Glutamatergic neuron (in vitro differentiated cells): ENCODE measurements at places on chromosomes 7 and 10.

DNA sequence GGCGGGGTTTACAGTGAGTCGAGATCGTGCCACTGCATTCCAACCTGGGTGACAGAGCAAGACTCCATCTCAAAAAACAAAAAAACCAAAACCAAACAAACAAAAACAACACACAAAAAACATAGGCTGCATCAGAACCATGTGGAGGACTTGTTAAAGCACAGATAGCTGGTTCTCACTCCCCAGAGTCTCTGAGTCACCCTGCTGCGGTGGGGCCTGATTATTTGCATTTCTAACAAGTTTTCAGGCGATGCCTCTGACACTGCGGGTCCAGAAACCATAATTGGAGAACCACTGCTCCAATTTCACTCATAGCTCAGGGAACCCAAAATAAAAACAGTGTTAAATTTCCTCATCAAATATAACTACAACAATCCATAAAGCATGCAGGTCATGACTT, 816.7 kb downstream of the MAGI2 start:
- DNase-seq = no peak

DNA sequence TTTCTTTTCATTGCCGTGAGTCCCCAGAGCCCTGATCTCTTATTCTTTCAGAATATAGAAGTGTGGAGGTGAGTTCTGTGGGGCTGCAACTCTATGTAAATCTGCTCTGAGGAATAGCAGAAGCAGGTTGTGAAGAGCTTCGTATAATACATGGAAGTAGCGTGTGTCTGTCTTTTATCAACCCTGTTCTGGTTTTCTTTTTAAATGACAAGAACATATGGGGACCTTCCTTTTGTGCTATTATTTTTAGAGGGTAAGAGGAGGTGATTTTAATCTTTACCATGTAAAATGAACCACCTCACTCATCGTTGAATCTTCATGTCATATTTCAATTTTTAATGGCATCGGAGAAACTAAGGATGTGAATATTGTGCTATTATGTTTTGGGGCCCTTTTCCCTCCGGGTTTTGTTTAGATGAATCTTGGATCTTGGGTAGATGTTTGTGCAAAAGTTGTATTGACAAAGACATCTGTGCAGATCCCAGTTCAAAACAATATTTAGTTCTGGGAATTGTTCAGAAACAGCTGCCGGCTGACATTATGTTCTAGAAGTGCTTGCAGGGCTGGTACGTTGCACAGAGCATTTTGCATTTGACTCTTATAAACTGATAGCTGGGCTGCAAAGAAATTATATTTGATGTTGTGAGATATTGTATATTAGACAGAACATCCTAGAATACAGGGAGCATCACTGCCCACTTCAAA, 46.7 kb downstream of the PLXDC2 start:
- no peak for DNase-seq

DNA sequence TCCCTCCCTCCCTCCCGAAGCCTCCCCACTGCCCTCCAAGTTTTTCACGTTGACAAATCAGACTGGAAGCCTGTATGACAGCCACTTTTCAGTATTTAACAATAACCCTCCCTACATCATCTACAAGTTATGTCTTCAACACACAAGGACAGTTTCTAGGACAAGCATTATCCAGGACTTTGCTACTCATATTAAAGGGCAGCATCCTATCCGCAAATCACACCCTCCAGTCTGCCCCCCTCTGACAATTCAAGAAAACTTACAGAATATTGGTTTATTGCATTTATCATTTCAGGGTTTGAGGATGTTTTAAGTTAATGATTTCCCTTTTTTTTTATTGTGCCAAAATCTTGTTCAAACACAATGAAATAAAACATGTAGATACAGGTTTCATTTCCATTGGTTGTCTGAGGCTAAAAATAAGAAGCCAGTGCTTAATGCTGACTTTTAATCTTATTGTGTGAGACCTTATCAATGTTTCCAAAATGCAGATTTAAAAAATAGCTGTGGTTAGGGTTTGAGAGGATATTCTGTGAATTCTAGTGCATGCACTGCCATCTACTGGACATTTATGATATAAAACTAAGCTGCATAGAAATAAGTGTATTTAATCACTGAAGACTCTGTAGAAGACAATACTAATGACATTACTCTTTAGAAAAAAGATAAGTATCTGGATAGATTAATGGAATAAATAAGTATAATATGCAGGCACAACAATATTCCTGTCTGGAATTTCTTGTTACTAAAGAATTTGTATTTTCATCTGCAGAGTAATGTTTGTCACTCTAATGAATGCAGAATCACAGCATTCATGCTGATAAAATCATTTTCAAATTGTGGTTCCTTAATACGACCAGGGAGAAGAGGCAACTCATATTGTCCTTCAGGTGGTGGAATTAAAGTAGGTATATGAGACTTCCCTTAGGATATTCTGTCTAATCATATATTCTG, 64.1 kb downstream of the CAV1 start:
- DNase-seq = no peak

GRCh38 chr7:47386273-47386835, 195.6 kb downstream of the TNS3 start:
- DNase-seq = no peak

DNA sequence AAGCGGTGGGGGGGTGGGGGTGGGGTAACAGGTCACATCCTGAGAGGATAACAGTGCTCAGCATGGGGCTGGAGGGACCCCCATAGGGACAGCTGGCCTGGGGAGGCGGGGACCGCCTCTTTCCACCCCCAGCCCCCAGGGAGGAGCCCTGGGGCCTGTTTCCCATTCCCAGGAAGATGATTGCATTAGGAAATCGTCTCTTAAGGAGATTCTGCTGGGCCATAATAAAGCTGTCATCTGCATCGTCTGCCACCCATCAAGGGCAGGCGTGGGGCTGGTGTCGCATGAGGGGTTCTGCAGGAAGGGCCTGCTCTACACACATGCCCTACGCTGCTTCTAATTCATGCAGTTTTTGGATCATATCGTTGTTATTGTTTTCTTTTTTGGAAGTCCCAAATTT, 17.2 kb downstream of the RET start:
- DNase-seq = no peak

DNA sequence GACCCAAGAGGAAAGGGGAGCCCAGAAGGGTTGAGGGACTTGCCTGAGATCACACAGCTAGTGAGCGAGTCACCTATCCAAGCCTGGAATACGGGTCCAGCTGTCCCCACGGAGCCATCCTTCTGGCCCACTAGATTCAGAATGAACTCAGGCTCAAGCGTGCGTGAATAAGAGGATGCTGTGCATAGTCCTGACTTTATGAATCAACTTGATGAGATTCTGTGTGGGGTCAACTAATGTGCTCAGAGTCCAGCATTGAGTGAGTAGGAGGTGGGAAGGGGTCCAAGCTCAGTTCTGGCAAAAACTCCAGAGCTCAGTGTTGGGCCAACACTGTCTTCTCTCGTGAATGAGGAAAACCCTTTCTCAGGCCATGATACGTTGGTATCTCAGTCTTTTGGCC, 41.4 kb downstream of the CAMK1D start:
- no peak for DNase-seq

DNA sequence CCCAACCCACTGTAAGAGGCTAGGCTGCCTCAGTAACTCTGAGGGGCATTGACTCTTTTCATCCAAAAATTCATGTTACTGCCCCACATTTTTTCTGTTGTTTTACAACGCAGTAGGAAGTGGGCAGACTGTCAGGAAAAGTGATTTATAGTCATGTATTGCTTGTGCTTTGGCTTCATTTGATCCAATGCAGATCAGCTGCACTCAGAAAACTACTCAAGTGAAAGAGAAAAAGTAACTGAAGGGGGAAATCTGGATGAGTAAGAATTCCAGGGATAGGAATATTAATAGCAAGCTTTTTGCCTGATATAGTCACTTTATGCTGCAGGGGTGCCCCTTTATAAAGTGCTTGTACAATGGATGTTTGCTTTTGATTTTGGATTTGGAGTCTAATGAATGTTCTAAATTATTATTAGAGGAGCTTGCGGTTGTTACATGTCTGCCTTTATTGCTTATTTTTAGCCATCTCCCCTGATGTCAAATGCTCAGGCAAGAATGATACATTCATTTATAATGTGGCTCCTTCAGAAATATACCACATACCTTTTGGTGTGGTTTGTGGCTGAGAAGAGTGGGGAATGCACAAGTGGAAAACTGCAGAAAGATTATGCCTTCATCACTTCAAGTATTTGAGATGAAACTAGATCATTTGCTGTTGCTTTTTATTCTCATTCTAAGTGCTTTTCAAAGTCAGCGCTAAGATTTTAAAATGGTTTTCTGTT, 86.1 kb downstream of the EGFR start:
- no peak for DNase-seq

DNA sequence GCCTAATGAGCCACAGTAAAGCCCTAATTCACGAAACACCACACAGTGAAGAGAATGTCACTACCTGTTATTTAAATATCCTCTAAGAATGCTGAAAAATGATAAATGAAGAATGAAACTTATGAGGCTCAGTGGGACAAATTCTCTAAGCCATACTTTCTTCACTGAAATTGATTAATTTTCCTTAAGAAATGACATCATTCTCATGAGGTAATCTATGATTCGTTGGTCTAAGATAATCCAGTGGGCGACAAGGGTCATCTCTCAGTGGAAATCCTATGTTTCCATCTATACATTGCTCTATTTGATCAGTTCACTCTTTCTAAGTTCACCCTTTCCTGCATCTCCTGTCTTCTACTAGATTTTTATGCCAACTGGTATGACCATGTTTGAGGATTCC, 330.4 kb upstream of the ANKRD30A start:
- DNase-seq = no peak

- no peak for DNase-seq
Measured at GRCh38 chr7:16504019-16504418, 22.6 kb upstream of the LRRC72 start.

DNA sequence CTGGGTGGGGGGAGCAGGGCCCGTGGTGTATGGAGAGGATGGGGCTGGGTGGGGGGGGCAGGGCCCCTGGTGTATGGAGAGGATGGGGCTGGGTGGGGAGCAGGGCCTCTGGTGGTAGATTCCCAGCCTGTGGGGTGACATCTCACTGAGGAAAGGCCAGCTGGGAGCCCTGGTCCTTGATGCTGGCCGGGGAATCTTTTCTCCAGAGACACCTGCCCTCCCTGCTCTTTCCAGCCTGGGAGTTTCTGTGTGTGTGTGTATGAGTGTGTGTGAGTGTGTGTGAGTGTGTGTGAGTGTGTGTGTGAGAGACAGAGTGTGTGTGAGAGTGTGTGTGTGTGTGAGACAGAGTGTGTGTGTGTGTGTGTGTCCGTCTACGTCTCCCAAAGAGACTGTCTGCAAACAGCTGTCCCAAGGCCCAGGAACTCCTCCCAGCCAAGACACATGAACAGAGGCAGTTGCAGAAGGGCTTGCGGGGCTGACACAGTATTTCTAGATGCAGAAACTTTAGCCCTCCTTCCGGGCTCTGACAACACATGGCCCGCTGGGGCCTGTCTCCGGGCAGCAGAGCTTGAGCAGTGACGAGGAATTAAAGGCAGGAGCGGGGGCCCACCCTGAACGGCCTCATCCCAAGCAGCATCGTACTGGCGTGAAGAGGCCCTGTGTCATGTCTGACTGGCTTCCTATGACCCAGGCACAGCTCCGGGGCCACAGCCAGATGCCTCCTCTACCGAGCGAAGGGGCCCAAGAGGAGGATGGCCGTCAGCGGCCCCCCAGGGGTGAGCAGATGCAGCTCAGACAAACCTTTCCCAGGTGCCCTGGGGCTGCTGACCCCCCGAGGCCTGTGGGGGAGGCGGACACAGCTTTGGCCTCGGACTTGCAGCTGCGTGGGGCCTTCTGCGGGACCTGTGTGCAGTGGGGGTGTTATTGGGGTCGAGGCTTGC, 24.3 kb downstream of the FAM20C start:
- no peak for DNase-seq

- DNase-seq = no peak
Measured at GRCh38 chr7:5379546-5379945, 44.1 kb downstream of the TNRC18 start.
